ENCODE measurements at places on chromosomes 4 and X.

DNA sequence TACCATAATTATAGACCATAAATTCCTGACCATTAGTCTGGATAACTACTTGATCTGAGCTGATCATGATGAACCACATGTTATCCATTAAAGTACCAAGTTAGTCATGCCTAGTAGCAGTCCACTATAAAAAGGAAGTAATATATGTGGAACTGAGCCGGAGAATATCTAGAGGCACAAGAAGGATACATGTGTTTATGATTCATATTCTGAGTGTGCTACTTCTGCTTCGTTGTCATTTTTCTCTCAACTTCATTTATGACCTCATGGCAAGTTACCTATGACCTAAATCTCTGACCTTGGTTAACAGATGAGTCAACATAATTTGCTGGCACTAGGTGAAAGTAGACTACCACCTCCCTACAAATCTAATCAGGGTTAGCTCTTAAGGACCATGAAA, 56.5 kb upstream of the ANKRD17 start:
- peak; percentile 49 for DNase-seq

DNA sequence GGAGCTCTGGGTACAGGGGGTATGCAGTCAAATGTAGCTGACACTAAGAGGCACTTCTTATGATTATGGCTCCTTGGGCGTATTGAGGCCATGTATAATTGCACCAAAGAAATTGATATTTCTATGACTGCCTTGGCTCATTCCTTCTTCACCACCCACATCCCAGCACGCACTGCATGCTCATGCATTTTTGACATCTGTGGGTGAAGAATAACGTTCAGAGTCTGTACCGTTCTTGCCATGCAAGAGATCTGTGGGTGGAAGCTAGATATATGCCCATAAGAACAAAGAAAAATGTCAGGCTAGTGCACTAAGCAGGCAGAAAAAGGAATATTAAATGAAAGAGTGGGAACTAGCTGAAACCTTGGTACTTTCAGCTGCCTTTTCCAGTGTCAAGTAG, 93.4 kb downstream of the EMCN start:
- no peak for DNase-seq

GRCh38 chr4:83082777-83083176, 31.8 kb downstream of the PLAC8 start:
- DNase-seq: no peak

DNA sequence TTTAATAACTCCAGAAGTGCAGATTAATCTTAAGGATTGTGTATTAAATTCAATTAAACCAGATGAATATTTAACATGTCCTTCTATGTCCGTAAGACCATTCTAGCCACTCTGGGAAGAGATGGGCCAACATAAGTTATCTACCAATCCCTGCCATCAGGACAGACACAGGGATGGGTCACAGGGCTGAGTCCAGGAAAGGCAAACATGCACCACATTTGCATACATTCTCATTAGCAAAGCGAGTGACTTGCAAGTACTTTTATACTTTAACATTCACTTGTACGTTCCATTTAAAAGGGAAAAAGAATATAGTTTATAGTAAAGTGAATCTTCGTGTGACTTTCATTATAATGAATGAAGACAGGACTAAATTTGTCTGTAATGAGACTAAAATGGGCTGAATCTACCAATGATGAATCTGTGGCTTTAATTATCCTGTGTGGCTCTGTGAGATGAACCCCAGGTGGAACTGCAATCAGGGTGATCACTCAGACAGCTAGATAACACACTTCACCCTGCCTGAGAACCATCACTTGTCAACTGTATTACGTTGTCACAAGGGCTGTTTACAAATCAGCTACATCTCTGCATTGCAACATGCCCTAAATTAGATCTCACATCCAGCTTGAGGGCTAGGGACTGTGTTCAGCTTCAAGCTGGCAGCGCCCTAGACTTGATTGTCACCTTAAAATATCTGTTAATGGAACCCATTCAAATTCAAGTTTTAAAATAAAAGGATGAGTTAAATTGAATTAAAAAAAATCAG, 77.2 kb downstream of the SH3KBP1 start:
- no peak for DNase-seq

- DNase-seq: no peak
Observed at GRCh38 chrX:10243106-10243505, 86.3 kb downstream of the CLCN4 start.

DNA sequence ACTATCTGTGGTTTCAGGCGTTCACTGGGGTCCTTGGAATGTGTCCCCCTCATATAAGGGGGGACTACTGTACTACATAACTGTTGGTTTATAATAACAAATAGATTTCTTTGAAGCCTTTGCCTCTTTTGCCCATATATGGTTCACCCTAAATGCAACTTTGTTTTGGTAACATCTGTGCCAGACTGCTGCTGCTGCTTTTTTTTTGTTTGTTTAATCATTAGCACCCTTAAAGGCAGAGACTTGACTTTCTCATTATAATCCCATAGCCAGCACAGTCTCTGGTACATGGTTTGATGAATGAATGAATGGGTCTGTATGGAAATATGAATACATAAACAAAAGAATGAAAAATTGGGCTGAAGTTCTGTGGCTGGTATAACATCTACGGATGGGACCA, 80.2 kb upstream of the LHFPL1 start:
- no peak for DNase-seq

- no peak for DNase-seq
Observed at GRCh38 chr4:32560306-32560705, 1840.1 kb downstream of the PCDH7 start.

- peak; percentile 58 for DNase-seq
Observed at GRCh38 chrX:115561605-115562479, 868 bp downstream of the PLS3 start.

DNA sequence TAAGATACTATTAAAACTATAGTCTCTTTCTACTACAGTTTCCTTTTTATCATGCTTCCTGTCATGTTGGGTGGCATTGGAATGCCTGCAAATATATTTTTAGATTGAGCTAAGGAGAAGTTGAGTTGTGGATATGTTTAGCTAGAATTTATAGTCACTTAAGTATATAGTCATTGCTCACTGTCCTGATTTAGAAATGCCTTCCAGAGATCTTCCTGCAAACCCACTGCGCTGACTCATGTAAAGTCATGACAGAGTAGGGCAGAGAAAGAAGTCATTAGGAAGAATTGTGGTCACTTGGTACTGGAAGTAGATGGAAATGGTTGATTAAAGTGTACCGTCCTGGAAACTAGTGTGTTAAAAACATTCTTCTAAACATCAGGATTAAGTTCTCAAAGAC, 490.3 kb upstream of the PABPC4L start:
- no peak for DNase-seq

DNA sequence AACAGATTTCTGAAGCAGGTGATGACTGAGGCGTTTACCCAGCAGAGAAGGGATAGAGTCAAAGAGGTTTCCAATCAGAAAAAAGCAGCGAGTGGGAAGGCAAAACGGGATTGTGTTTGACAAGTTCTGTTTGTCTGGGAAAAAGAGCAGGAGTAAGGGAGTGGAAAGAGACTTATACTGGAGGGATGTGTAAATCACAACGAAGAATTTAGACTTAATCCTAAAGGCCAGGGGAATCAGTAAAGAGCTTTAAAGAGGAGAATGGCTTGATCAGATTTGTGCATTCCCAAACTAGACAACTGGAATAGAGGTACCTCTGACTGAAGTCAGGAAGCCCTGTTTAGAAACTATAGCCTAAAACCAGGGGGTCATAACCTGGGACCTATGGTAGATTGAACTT, 31.5 kb upstream of the LRBA start:
- no peak for DNase-seq

GRCh38 chrX:70549429-70549828, 104.8 kb downstream of the DLG3 start:
- no peak for DNase-seq

- no peak for DNase-seq
Observed at GRCh38 chr4:181508601-181509000, 734.6 kb upstream of the TENM3 start.

DNA sequence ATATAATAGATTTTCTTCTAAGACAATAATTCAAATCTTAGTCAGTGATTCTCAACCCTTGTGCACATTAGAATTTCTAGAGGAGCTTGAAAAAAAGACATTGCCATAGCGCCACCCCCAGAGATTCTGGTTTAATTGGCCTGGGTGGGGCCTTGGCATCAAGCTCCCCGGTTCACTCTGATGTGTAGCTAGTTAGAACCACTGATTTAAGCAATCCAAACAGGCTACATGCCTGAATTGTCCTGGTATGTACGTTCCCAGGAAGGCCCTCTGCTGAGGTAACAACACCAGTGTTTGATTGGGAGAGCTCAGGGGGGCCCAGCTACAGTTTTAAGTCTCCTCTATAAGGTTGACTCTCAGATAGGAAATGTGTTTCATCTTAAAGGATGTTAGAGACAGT, 1.3 kb upstream of the ATP10D start:
- no peak for DNase-seq

GRCh38 chr4:84957514-84958420, 8.7 kb downstream of the WDFY3 start:
- no peak for DNase-seq

GRCh38 chr4:188032170-188032569, 36.6 kb downstream of the ZFP42 start:
- DNase-seq: no peak

- DNase-seq: no peak
Observed at GRCh38 chr4:2067446-2068197, 8.5 kb downstream of the NAT8L start.

- no peak for DNase-seq
Observed at GRCh38 chrX:74890676-74891430, 34.4 kb downstream of the NEXMIF start.

DNA sequence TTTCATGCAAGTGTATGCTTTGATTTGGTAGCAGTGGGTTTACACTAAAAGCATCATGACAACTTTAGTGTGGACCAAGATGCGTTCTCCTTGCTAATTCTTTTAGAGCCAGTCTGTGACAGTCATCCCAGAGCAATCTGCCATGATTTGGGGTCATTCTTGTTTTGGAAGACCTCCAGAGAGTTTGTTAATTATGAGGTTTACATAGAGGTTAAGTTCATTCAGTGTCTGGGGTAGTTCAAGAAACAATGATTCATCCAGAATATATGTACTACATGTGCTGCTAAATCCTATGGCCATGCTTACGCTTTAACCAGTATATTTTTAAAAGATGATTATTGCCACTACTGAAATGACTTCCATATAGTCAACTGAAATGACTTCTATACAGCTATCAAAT, 328.5 kb upstream of the AGA start:
- DNase-seq: no peak

DNA sequence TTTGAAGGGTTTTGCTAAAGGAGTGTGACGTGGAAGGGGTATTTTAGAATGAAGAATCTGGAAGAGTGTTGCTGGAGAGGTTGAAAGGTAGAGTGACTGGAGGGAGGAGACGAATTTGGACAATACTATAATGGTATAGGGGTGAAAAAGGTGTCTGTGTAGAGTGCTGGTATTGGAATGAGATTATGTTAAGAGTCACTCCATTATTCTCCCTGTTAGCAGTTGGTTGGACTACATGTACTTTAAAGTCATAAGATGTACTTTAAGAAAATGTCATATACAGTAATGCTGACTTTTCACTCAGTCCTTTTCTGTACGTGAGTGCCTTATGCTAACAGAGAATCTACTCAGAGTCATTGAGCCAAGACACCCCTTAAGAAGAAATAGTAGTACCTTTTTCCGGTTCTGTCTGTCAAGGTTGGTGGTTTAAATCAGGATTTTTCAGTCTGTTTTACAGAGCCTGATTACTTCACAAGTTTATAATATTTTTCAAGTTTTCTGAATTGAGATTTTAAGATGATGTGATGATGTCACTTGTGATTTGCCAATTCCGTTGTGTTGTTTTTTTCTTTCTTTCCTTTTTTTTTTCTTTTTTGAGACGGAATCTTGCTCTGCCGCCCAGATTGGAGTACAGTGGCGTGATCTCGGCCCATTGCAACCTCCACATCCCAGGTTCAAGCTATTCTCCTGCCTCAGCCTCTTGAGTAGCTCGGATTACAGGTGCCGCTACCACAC, 56.6 kb downstream of the WWC2 start:
- DNase-seq: no peak

DNA sequence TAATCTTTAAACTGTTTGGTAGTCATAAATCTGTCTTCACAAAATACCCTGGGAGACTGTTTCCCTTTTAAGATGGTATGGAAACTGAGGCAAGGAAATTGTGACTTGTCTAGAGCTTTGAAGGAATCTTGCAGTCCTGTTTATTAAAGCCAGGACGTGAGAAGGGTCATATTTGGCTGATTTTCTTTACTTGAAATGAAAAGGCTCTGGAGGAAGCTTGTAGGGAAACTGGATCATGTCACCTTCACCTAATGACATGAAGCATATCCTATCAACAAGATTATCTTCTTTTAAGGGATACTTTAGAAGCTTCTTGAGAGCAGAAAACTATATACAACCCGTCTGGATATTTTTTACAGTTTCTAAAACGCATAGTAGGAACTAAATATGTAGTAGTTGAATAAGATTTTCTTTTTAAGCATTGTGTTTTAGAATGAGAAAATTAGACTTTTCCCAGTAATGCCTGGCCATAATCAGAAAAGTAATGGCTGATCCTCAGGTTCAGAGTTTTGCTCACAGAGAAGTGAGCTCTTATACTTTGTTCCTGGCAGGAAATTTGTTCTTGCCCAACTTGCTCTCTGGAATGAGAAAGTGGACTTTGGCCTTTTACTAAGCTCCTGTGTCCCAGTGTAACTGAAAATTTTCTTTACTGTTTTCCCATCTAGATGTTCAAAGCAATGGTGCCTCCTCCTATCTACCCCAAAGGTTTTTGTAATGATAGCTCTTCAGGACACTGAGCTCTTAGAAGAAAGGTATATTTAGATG, 136.8 kb upstream of the AFF2 start:
- no peak for DNase-seq

DNA sequence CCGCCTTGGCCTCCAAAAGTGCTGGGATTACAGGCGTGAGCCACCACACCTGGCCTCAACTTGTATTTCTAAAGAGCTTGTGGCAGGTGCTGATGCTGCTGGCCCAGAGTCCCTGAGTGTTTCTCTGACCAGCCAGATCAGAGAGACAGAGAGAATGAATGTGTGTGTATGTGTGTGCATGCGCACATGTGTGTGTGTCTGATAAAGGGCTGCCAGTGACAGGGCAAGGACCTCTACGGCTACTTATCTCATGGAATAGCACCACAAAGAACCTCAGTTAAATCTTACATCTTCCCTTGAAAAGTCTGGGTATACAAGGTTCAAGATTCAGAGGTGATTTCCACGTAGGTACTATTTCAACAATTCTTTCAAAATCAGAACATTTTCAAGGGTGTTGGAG, 86.0 kb downstream of the SCD5 start:
- DNase-seq: peak; percentile 35

DNA sequence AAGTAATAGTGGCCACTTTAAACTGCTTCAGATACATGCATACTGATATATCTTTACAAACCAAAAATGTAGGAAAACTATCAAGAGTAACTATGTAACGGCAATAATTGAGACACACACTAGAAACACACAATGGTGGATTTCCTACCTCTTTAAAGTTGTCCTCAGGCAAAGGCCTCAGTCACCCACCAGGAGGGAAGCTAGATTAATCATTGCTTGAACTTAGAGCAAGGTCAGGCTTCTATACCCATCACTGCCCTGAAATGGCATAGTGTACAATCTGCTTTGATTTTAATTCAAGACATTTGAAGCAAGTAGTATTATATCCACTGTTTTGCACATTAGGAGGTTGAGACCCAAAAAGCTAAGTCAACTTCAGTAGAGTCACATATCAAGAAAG, 110.9 kb downstream of the AREG start:
- DNase-seq: no peak
